ENCODE measurements at places on chromosomes 5 and 9. TPM values are rescaled to one million over a fixed set of nuclear protein-coding genes. Genes with fewer than 3 reads are reported as not detected.
A peak's percentile ranks its signal among the peaks of the same experiment; 100 is the strongest.

Gene SLC34A3
- not detected for polyA plus RNA-seq

- no peak for DNase-seq
These were observed 43.3 kb upstream of the CDC42SE2 start for GRCh38 chr5:131220566-131220965.

Gene ZNF462
- polyA plus RNA-seq: 3.4 TPM

- DNase-seq: no peak
These were observed 120.5 kb downstream of the PPP2R2B start for GRCh38 chr5:146758076-146758475.

DNA sequence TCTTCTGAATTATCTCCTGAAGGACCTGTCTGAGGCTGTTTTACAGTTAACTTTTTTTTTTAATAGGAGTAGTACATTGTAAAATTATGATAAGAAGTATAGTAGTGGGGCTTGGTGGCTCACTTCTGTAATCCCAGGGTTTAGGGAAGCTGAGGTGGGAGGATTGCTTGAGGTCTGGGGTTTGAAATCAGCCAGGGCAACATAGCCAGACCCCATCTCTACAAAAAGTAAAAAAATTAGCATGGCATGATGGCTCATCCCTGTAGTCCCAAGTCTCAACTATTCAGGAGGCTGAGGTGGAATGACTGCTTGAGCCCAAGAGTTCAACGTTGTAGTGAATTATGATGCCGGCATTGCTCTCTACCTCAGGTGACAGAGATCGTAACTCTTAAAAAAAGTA lies 7.0 kb downstream of the IPO11 start:
- no peak for DNase-seq

- no peak for DNase-seq
These were observed 446.5 kb downstream of the GABRG2 start for GRCh38 chr5:162514116-162514515.

Gene APBA1
- polyA plus RNA-seq: 7.8 TPM

- DNase-seq: no peak
These were observed 50.8 kb downstream of the AMBP start for GRCh38 chr9:114027159-114027862.

- DNase-seq: peak; percentile 59
These were observed 58.3 kb upstream of the ANGPTL2 start for GRCh38 chr9:127180457-127181314.

GRCh38 chr5:75051217-75051751 lies 1.1 kb downstream of the GCNT4 start:
- no peak for DNase-seq

Gene CCNJL
- polyA plus RNA-seq: not detected

GRCh38 chr5:756865-757345 lies 27.6 kb downstream of the ZDHHC11B start:
- DNase-seq: peak; percentile 86

DNA sequence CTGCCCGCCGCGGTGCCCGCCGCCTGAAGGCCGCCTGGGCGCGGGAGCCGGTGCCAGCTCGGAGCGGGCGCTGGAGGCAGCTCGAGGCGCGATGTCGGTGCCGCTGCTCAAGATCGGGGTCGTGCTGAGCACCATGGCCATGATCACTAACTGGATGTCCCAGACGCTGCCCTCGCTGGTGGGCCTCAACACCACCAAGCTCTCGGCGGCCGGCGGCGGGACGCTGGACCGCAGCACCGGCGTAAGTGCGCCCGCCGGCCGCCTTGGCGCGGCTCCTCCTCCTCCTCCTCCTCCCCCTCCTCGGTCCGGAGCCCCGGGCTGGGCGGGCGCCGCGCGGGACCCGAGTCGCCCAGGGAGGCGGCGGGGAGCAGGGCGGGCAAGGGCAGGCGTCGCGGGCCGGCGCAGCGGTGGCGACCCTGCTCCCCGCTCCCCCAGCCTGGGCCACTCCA lies 455 bp downstream of the OLFM1 start:
- peak; percentile 75 for DNase-seq

GRCh38 chr9:112118009-112118408 lies 57.1 kb downstream of the SUSD1 start:
- DNase-seq: no peak

DNA sequence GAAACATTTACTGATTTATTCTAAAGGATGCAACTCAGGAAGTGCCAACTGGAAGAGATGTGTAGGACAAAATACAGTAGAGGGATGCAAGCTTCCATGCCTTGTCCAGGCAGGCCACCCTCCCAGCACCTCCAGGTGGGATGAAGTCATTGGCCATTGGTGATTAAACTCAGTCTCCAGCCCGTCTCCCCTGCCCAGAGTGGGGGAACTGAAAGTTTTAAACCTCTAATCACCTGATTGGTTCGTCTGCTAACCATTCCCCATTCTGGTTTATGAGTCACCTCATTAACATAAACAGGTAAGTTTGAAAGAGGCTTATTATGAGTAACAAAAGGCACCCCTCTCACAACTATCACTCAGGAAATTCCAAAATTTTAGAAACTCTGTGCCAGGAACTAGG lies 8.1 kb downstream of the TNFAIP8 start:
- DNase-seq: no peak

DNA sequence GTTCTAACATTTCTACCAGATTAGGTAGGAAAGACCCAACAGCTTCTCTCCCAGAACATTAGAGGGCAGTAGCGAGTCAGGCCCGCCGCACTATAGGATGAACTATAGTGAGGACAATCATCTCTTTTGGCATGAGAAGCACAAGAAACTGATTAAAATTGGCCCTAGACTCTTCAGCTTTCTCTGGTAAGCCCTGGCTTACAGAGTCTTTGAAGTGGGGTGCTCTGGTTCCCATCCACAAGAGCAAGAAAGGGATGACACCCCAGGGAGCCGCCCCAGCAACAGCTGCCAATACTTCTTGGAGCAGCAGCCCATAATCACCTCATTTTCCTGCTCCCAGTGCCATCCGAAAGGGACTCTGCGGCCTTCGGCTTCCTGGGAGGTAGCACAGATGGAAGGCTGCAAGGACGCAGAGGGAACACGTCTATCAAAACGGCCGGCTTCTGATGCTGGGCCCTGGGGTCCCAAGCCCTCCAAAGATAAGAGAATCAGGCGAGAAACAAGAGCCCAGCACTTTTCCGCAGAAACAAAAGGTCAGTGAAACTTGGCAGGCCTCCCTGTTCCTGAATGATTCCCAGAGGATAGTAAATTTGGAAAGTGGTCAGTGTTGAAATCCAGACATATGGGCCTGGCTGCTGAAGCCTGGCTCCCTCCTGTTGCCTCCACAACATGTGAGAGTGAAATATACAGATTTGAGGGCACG lies 69.3 kb downstream of the HSD17B3 start:
- DNase-seq: no peak

DNA sequence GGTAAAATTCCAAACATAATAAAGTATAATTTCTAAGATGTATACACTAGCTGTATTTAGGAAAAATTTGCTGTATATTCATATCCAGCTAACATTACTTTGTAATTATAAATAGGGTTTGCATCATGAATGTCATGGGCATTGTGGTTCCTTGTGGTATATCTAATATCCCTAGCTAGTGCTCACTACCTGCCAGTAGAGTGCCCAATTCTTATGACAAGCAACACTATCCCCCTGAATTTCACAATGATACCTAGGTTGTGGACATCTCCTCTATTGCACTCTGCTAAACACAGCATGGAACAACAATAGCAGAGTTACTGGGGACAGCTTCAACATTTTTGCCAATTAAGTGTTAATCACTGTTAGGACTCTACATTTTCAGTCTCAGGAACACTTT lies 1656.5 kb downstream of the EFNA5 start:
- no peak for DNase-seq

Gene TMEFF1
- polyA plus RNA-seq: not detected

Gene IRF1
- polyA plus RNA-seq: 13.1 TPM

DNA sequence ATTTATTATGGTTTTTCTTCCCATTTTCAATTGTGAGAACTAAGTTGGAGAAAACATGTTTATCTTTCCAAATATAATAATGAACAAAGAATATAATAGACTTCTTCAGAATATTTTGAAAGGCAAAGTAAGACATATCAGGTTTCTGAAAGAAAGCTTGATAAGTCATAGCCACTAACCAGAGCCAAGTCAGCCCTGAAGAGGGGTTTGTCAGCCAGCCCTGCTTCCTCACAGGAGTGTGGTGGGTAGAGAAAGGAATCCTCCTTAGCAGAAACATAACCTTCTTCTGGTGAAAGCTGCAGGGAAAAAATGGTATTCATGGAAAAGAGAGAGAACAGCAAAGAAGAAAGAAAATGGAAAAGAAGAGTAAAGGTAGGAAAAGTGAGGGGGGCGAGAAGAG lies 93.4 kb downstream of the MPDZ start:
- DNase-seq: no peak

Gene HAVCR1
- not detected for polyA plus RNA-seq

Gene PCDHGA6
- polyA plus RNA-seq: 4.0 TPM

DNA sequence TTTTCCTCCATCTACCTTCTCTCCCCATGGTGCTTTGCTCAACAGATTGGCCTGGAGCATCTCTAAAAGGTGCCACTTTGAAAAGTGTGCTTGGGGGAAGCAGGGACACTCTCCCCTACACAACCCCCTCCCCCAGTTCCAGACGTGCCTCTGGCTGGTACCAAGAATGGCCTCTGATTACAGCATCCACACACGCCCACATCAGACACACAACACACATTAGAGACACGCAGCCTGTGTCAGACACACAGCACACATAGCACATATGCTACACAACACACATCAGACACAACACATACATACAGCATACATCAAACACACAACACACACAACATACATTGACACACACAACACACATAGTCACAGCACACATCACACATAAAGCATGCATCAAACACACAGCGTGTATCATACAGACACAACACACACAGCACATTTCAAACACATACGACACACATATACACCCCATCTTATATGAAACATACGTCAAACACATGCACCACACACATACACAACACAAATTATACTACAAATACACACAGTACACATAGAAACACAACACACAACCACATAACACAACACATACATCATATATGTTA lies 150.4 kb downstream of the RGS3 start:
- DNase-seq: no peak

- no peak for DNase-seq
These were observed 219.6 kb downstream of the ADAMTS6 start for GRCh38 chr5:65262096-65262495.

Gene GRAMD2B
- polyA plus RNA-seq: 22.5 TPM

GRCh38 chr9:128026255-128026772 lies 40.8 kb downstream of the NAIF1 start:
- DNase-seq: no peak

Gene TRPM6
- polyA plus RNA-seq: 2.0 TPM

Gene BRINP1
- polyA plus RNA-seq: 0.63 TPM

GRCh38 chr5:145543968-145544367 lies 291.2 kb downstream of the PRELID2 start:
- DNase-seq: no peak

GRCh38 chr5:59522201-59522831 lies 371.2 kb downstream of the PDE4D start:
- no peak for DNase-seq

- no peak for DNase-seq
These were observed 1.0 kb upstream of the HCN1 start for GRCh38 chr5:45697201-45697600.

DNA sequence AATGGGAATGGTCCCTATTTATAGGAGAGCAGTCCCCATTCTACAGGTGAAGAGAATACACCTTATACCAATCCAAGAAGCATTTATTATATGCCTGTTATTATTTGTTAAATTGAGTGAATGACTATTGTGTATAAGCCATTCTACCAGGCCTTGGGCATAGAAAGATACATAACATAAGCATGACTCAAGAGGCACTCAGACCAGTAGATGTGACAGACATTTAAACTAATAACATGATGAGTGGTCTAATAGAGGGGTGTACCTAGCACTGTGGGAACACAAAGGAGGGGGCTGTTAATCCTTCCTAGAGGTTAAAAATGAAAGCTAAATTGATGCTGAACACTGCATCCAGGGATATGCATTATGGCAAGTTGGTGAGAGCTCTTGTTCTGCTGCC lies 145.0 kb upstream of the TNC start:
- DNase-seq: no peak

DNA sequence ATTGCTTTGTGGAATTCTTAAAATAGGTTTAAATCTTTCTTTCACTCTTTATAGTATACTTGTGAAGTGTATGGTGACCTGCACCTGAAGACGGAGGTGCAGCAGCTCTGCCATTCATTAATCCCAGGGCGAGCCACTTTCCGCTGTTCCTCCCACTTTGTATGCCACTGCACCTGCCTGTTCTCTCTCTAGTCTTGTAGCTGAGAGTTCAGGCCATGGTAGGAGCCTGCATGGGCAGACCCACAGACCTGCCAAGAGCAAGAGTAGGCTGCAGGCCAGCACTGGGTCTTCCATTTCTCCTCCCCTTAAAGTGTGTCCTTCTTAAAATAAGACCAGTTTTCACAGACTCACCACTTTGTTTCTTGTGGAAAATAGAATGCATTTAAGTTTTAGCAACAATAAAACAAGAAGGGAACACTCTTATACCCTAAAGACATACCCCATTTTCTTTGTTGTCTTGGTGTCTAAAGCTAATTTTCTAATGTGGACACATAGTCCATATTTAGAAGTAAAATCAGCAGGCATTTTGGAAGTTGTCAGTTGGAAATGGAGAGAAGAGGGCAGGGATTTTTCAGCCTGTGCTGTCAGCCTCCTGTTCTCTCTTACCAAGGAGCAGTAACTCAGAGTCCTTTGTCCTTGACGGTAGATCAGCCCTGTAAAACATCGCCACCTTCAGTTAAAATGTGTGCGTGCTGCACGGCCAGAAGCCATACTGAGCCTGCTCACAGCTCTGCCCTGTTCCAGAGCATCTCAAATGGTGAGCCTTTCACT lies 103.2 kb downstream of the SNCAIP start:
- DNase-seq: no peak

DNA sequence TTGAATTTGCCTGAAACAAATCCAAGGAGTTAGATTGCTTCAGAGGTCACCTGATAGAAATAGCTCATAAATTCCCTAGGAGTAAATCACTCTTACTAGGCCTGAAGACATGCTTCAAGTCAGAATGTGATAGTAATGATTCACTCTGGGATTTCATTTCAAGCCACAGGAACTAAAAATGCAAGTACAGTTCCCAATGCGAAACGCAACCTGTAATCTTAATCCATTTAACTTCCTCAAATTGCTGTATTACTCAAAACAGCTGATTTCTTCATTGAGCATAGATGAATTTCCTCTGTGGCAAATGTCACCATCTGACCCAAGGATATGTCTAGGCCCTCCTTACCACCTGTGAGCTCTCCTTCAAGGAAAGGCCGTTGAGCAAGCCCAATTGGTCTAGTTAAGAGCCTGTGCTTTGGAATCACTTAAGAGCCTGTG lies 32.1 kb upstream of the IL6ST start:
- no peak for DNase-seq

DNA sequence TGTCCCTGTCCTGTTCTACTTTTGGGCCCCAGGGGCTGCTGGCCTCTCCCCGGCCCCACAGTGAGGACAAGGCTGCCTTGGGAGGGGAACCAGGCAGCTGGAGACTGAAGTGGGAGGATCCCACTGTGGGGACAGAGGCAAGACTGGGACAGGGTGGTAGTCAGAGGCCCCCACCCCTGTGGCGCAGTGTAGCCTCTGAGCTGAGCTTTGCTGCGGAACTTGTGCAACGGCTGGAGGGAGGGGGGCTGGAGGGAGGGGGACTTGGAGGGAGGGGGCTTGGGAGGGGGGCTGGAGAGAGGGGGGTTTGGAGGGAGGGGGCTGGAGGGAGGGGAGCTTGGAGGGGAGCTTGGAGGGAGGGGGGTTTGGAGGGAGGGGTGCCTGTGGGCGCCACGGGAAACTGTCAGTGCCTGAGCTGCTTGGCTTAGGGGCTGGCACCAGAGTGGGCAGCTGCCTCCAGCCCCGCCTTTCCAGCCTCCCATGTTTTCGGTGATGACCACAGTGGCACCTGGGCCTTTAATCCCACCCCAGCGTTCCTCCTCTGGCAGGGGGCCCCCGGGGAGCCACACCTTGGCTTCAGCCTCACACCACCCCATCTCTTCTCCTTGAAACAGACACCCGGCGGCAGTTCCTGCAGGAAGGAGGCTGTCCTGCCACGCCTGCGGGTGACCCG lies 2.3 kb upstream of the FUT7 start:
- peak; percentile 74 for DNase-seq

All from aorta (tissue), 5 donors.